ENCODE measurements at places on chromosomes 1 and 21.

DNA sequence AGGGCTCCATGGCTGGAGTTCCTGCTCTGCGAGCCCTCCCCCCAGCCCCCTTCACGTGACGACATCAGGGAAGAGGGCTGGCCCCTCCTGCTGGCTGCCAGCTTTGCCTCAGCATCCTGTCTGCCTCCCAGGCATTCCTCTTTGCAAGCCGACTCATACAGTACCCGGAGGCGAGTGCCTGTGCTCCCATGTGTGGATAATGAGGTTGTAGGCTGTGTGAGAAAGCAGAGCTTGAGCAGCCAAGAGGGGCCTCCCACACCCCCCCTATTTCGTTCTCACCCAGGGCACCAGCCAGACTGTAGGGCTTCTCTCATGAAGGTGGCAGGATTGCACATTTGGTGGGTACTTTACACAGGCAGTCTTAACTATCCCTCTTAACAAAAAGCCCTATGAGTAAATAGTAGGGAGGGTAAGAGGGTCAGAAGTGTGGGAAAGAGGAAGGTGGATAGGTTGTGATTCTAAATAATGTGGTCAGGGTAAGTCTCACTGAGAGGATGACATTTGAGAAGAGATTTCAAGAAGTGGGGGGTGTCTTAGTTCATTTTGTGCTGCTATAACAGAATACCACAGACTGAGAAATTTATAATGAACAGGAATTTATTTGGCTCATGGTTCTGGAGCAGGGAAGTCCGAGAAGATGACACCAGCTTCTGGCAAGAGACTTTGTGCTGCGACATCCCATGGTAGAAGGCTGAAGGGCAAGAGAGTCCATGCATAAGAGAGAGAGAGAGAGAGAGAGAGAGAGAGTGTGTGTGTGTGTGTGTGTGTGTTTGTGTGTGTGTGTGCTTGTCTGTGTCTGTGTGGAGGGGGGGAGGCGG is 113.5 kb downstream of the OMA1 start:
- DNase-seq = no peak

- DNase-seq = no peak
Measured at GRCh38 chr21:26085882-26086281, 84.7 kb downstream of the APP start.

- no peak for DNase-seq
Measured at GRCh38 chr21:18549214-18549905, 145.8 kb upstream of the TMPRSS15 start.

DNA sequence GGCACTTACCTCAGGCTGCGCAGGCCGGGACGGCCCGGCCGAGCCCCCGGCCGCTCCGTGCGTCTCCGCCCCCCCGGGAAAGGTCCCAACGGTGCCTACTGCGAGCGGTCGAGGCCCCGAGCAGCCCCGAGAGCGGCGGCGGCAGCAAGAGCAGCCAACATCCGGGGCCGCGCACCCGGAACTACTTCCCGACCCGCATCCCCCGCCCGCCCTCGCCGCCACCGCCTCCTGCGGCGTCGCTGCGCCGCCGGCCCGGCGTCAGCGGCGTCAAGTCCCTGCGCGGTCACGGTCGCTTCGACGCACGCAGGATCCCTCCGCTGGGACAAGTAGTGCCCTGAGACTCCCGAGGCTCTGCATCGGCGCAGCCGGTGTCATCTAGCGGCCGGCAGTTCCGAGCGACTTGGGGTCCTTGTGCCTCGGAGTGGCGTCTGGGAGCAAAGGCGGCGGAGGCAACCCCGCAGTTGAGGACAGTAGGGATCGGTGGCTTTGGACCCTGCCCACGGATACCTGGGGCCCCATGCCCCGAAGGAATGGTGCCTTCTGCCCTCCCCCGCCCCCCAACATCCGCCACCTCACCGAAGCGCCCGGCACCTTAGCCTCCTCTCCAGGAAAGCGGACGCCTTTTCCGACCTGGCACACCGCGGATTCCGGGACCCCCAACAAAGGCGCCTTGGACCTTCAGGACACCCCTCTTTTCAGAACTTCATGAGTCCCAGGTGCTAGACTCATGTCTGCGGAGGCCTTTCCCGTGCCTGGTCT is at the start of gene FOXJ3:
TSS of gene FOXJ3 (minus strand) at position 186 of the 759 bp plus-strand sequence. CDS start 24,142 bp downstream, outside the sequence.
- DNase-seq = peak; percentile 90

- no peak for DNase-seq
Measured at GRCh38 chr1:61247051-61247825, 164.9 kb downstream of the NFIA start.

DNA sequence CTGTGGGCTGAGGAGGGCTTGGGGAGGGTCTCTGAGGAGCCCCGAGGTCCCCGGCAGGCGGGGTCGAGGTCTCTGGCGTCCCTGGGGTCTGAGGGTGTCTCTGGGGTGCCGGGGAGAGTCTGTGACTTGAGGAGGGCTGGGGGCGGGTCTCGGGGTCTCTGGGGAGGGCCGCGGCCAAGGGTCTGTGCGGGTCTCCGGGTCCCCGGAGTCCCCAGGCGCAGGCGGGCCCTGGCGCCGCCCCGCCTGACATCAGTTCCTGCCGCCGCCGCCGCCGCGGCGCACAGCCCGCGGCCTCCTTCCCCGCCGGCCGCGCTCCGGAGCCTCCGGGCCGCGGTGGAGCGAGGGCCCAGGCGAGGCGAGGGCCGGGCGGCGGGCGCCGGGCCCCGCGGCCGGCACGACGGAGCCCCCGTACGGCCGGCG is at the start of gene PLEKHM2:
TSS of gene PLEKHM2 (plus strand) at position 279 of the 420 bp plus-strand sequence. CDS start 239 bp downstream, outside the sequence.
- DNase-seq = peak; percentile 18

DNA sequence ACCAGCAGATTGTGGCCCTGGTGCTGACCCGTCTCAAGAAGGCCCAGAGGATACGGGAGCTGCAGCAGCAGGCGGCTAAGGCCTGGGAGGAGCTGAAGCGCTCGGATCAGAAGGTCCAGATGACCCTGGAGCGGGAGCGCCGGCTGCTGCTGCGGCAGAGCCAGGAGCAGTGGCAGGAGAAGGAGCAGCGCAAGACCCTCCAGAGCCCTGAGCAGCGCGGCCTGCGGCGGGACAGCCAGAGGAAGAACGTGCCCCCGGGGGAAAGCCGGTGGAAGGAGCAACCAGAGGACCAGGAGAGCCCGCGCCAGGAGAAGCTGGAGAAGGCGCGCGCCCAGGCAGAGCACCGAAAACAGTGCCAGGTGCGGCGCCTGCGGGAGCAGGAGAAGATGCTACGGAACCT is 1.0 kb downstream of the CCDC185 start:
- DNase-seq = no peak

GRCh38 chr21:31045841-31046240 is 7.6 kb upstream of the KRTAP19-8 start:
- no peak for DNase-seq

DNA sequence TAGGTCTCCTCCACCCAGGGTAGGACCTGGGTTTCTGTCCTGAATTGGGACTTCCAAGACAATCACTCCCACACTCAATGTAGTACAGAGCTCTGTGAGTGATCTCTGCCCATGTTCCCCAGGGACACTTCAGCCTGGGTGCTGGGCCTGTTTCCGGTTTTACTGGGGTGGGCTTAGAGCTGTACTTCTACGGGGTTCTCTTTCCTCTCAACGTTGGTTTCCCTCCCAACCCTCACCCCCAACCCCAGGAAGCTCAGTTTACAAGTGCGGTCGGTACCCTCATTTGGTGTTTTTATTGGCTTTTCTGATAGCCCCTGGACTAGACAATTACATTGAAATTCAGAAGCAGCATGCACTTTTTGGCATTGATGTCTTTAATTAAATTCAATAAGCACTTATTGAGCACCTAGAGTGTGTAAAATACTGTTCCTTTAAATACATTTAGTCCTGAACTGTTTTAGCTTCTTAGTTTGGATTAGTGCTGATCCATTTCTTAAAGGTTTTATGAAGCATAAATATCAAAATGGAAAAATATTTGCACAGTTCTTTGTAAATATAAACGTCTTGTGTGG is 542 bp upstream of the XPR1 start:
- DNase-seq = no peak

- DNase-seq = no peak
Measured at GRCh38 chr1:162328512-162328911, 48.1 kb downstream of the SPATA46 start.

DNA sequence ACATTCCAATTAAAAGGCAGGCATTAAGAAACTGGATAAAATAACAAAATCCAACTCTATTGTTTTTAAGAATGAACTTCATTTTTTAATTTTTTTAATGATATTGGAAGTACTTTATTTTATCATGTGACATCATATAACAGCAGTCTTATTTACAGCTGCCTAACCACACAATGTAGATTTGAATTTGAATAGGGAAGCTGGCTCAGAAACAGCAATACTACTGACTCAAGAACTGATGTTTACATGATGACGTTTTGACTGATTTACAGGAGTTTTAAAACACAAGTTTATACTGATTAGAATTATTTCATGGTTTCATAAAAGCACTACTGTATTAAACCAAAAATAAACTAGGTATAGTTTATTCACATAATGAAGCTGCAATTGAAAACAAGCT is 348.7 kb upstream of the NR5A2 start:
- DNase-seq = no peak

- DNase-seq = no peak
Measured at GRCh38 chr1:234357831-234358230, 15.4 kb upstream of the COA6 start.

DNA sequence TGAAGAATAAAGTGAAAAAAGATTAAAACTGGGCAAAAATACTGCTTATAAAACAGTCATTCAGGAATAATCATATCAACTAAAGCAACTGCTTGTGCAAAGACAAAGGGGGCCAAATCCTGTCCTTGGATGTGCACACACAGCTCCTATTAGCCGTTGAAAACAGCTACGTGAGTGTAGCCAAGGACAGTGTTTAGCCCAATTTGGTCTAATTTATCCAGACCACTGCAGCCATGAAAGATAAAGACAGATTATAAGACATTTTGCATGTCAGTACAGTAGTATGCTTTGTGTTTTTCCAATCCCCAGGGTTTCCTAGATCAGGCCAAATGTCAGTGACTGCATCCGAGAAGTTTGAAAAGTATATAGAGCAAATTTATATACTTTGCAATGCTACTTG is 146.3 kb upstream of the PKN2 start:
- DNase-seq = no peak

DNA sequence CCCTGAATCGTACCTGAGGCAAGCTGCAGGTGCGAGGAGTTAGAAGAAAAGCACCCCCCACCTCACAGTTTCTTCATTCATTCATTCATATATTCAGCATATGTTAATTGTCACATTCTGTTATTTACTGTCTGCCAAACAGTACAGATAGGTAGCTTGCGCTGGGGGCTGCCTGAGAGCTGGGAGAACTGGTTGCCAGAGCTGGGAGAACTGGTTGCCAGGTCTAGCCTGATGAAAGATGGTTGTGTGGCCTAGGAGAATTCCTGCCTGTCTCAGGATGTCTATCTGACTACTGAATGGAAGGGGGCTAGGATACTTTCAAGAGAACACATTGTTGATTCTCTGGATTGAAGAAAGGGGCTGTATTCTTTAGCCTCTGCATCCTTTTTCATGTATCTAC is 225.9 kb upstream of the POU3F1 start:
- DNase-seq = no peak

DNA sequence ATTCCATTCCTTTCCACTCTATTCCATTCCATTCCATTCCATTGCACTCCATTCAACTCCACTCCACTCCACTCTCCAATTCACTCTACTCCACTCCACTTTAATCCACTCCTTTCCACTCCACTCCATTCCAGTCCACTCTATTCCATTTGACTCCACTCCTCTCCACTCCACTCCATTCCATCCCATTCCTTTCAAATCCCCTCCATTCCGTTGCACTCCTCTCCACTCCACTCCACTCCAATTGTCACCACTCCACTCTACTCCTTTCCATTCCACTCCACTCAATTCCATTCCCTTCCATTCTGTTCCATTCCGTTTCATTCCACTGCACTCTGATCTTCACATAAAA is 2563.7 kb upstream of the TPTE start:
- DNase-seq = no peak

DNA sequence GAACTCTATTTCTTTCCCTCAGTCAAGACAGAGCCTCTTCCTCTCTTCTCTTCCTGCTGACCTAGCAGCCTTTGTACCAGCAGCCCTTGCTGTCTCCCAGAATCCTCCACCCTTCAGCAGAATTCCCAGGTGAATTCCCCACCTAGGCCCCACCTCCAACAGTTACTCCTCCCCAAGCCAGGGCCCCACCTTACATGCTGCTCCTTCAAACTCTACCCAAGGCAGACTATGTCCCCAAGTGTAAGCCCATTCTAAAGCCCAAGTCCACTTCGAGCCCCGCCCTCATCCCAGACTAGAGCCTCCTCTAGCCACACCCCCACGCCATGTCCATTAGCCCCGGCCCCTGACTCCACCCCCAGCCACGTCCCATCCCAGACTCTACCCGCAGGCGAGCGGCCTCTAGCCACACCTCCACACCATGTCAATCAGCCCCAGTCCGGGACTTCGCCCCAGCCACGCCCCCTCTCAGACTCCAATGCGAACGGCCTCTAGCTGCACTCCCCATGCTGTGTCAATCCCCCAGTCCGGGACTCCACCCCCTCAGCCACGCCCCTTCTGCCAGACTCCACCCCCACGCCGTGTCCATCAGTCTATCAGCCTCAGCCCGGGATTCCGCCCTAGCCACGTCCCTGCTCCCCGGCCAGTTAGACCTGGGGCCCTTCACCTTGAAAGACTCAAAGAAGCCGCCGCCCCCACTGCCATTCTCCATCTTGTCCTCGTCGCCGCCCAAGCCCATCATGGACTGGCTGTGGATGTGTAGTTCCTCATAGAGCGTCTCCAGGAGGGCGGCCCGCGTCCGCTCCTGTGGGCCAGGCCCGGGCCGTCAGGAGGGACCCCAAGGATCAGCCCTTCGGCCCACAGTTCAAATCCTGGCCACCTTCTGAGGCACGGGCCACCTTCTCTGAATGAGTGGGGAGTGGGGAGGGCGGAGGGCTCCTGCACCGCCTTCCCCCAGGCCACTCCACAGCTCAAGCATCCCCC is 61.3 kb downstream of the RAP1GAP start:
- DNase-seq = peak; percentile 1

DNA sequence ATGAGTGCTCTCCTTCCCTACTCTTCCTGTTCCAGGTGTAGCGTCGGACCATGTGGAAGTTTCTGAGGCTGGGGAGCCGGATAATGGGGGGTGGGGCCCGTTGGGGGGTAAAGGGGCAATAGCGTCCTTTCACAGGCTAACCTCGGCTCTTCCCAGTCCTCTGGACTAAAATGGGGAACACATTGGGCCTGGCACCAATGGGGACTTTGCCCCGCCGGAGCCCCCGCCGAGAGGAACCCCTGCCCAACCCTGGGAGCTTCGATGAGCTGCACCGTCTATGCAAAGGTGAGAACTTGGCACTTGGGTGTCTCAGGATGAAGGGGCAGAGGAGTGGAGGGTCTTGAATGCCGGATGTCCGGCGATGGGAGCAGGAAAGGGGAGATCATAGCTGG is 456 bp downstream of the TOMM40L start:
- no peak for DNase-seq

- no peak for DNase-seq
Measured at GRCh38 chr21:42834726-42835191, 44.6 kb downstream of the WDR4 start.

GRCh38 chr1:58809325-58810010 is 25.6 kb upstream of the JUN start:
- no peak for DNase-seq

GRCh38 chr1:235147269-235147668 is 13.8 kb downstream of the RBM34 start:
- no peak for DNase-seq

GRCh38 chr1:33358795-33359503 is 38.1 kb upstream of the A3GALT2 start:
- DNase-seq = no peak

GRCh38 chr1:229645324-229645993 is 19.4 kb downstream of the URB2 start:
- no peak for DNase-seq

GRCh38 chr1:33082575-33083108 is 1.7 kb downstream of the AZIN2 start:
- no peak for DNase-seq

GRCh38 chr1:215887627-215888026 is 320.5 kb downstream of the KCTD3 start:
- DNase-seq = no peak

Data from T follicular helper cell (primary cell).